ENCODE measurements at places on chromosomes 11 and 22. TPM values are rescaled to one million over a fixed set of nuclear protein-coding genes. Genes with fewer than 3 reads are reported as not detected.

DNA sequence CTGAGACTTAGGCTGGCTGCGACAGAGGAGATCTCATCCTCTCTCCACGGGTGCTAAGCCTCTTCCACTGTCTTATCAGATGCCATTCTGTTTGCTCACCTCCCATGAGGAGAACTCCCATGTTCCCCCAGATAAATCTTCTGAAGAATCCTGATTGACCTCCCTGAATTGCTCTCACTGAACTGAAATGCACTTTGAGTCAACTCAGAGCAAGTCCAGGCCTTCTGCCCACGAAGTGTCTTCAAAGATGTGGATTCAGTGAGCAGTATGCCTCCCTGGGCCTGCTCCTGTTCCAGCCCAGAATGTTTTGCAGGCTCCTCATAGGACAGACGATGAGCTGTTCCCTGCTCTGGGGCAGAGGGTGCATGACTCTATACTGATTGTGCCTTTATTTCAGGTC is 17.4 kb downstream of the TUB start:
- no peak for DNase-seq
- H3K27ac ChIP-seq, result no peak overlapping the region
- H3K36me3 ChIP-seq, result no peaks in the 10 kb centered on the region
- no peaks in the 10 kb centered on the region for H3K27me3 ChIP-seq
- no peak overlapping the region for H3K4me3 ChIP-seq
- no peaks in the 10 kb centered on the region for H3K4me1 ChIP-seq

DNA sequence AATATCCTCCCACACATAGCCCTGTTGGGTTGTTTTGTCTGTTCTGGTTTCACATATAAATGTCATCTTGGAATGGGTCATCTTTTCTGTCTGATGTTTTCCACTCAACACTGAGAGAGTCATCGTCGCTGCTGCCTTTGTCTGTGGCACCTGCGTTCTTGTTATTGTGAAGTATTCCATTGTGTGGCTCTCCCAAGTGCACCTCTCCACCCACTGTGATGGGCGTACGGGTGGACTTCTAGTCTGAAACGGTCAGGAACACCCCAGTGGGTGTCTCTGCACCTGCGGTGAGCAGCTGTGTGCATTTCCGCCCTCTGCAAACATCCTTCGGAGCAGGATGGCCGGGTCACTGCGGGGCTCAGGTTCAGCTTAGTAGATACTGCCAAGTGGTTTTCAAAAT is 34.5 kb upstream of the RTL6 start:
- peak overlapping the region; percentile 19 for H3K27ac ChIP-seq
- H3K27me3 ChIP-seq, result peaks cover 1% of the 10 kb centered on the region
- H3K4me3 ChIP-seq, result no peak overlapping the region
- DNase-seq, result peak; percentile 27
- no peaks in the 10 kb centered on the region for H3K36me3 ChIP-seq

DNA sequence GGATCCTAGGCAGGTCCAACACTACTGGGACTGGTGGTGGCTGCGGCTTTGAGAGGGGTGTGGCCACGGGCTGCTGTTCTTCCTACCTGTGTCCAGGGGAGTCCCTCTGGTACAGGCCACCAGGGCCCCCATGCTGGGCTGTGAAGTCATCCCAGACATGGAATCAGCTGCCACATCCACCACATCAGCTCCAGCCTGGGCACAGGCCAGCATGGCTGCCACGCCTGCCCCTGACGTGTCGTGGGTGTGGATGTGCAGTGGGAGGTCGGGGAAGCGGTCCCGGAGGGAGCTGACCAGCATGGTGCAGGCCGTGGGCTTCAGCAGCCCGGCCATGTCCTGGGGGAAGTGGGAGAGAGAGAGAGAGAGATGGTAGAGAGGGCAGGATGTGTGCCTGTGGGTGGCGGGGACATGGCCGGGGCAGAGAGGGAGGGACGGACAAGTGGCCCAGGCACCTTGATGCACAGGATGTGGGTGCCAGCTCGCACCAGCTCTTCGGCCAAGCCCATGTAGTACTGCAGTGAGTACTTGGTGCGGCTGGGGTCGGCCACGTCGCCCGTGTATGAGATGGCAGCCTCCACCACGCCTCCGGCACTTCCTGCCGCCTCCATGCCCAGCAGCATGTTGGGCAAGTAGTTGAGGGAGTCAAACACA is 6.2 kb upstream of the LRFN4 start:
- H3K4me1 ChIP-seq, result peaks cover 9% of the 10 kb centered on the region
- no peak for DNase-seq
- H3K4me3 ChIP-seq, result no peak overlapping the region

- H3K4me1 ChIP-seq, result peaks cover 13% of the 10 kb centered on the region
- H3K27ac ChIP-seq, result no peak overlapping the region
- no peaks in the 10 kb centered on the region for H3K27me3 ChIP-seq
- H3K4me3 ChIP-seq, result no peak overlapping the region
- H3K36me3 ChIP-seq, result no peaks in the 10 kb centered on the region
Measured at GRCh38 chr11:58688789-58689503, 42.8 kb downstream of the GLYAT start.

DNA sequence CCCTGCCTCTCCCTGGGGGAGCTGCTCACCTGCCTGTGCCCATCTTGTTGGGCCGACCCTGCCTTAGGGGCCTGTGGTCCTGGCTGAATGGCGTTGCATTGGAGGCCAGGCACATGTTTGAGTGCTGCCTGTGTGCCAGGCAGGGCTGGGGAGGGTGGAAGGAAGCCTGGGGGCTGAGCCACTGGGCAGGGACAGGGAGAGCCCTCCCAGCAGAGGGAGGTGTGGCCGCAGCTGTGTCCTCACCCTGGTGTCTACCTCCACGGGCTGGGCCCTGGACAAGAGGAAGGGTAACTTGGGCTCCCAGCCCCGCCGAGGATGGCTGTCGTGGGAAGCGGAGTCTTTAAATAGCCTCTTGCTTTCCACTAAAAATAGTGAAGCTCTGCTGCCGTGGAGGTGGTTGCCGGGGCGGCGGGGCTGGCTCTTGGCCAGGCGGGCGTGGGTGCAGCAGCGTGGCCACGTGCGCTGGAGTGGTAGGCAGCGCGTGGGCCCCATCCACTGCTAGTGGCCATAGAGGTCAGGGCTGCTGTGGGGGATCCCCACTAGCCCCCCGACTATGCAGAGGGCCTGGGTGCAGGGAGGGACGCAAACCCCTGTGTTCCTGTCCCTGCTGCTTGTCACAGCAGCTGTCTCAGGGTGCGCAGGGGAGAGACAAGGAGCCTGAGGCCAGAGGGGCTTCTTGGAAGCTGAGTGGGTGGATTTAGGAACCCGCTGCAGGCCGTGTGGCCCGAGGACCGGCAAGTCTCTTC is 6.2 kb downstream of the ZDHHC8 start:
- no peaks in the 10 kb centered on the region for H3K27me3 ChIP-seq
- no peak overlapping the region for H3K4me3 ChIP-seq
- no peaks in the 10 kb centered on the region for H3K36me3 ChIP-seq
- no peak for DNase-seq
- no peak overlapping the region for H3K27ac ChIP-seq
- peaks cover 25% of the 10 kb centered on the region for H3K4me1 ChIP-seq

DNA sequence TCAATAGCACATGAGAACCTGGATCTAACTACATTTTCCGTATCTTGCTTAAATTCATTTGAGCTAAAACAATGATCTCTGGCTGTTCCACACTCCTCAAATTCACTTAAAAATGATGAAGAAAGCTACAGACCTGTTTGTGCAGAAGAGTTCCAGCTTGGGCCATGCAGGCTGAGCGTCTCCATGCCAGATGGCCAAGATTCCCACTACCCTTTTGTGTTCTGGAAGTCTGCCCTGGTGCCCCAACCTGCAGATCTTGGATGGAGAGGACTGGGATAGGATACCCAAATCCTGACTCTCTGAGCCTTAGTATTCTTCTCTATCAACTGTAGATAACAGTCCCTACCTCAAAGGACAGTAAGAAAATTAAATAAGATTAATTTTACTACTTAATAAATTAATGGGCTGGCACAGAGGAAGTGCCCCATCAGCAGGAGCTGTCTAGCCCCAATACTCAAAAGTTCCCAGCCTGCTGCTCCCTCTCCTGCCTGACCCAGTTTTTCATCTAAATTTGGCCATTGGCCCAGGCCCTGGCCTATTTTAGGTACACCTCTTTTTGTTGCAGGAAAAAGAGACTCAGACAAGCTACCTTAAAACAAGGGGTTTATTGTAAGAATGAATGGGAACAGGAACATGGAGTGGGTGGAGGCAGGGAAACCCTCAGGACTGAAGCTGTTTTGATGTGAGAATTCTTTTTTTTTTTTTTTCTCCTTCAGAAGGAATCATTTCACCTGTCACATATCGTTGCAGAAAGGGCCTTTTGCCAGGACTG is 81.4 kb upstream of the GRK3 start:
- H3K4me3 ChIP-seq, result no peak overlapping the region
- no peaks in the 10 kb centered on the region for H3K27me3 ChIP-seq
- H3K27ac ChIP-seq, result no peak overlapping the region
- DNase-seq, result no peak

GRCh38 chr11:60165951-60166350 is 16.9 kb downstream of the MS4A6A start:
- H3K27ac ChIP-seq, result no peak overlapping the region
- H3K36me3 ChIP-seq, result no peaks in the 10 kb centered on the region
- H3K4me3 ChIP-seq, result no peak overlapping the region
- peaks cover 15% of the 10 kb centered on the region for H3K4me1 ChIP-seq
- H3K27me3 ChIP-seq, result peaks cover 35% of the 10 kb centered on the region

The GLB1L2 gene
- total RNA-seq, result 4.2 TPM

The PDGFD gene
- not detected for total RNA-seq

GRCh38 chr11:66546368-66546965 is at the start of gene ACTN3:
TSS of gene ACTN3 (plus strand) at chr11:66546903. CDS start at chr11:66546938, 35 bp downstream.
- H3K4me1 ChIP-seq, result peaks cover 20% of the 10 kb centered on the region
- peak within 1 kb of the TSS; percentile 76 for H3K4me3 ChIP-seq
- H3K36me3 ChIP-seq, result peaks cover 3% of the 10 kb centered on the region

- no peaks in the 10 kb centered on the region for H3K4me1 ChIP-seq
- H3K36me3 ChIP-seq, result no peaks in the 10 kb centered on the region
- H3K27me3 ChIP-seq, result no peaks in the 10 kb centered on the region
Measured at GRCh38 chr11:29017941-29018340, 909.8 kb downstream of the METTL15 start.

The XKR3 gene
- total RNA-seq, result not detected

GRCh38 chr11:47711816-47712215 is 3.4 kb downstream of the AGBL2 start:
- H3K4me1 ChIP-seq, result peaks cover 22% of the 10 kb centered on the region
- peaks cover 19% of the 10 kb centered on the region for H3K36me3 ChIP-seq
- no peak for DNase-seq
- H3K27ac ChIP-seq, result no peak overlapping the region
- no peaks in the 10 kb centered on the region for H3K27me3 ChIP-seq

DNA sequence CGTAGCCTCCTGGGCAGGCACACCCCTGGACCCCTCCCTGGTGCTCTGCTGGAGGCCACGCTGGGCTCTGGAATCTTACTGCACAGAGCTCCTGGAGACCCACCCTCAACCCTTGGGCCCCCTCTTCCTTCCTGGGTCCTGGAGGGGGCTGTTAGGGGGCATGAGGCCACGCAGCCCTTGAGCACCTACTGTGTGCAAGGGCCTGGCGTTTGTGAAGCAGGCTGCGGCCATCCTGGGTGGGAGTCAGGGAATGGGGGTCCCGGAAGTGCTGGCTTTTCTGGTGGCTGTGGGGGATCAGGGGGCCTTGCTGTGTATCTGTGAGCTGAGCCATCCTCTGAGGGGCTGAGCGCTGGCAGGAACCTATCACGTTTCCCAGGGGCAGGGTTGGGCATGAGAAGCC is 40.9 kb upstream of the CCDC188 start:
- no peaks in the 10 kb centered on the region for H3K27me3 ChIP-seq
- H3K27ac ChIP-seq, result no peak overlapping the region
- DNase-seq, result no peak
- no peaks in the 10 kb centered on the region for H3K4me1 ChIP-seq
- no peak overlapping the region for H3K4me3 ChIP-seq

The SYCE3 gene
- total RNA-seq, result 3.8 TPM

DNA sequence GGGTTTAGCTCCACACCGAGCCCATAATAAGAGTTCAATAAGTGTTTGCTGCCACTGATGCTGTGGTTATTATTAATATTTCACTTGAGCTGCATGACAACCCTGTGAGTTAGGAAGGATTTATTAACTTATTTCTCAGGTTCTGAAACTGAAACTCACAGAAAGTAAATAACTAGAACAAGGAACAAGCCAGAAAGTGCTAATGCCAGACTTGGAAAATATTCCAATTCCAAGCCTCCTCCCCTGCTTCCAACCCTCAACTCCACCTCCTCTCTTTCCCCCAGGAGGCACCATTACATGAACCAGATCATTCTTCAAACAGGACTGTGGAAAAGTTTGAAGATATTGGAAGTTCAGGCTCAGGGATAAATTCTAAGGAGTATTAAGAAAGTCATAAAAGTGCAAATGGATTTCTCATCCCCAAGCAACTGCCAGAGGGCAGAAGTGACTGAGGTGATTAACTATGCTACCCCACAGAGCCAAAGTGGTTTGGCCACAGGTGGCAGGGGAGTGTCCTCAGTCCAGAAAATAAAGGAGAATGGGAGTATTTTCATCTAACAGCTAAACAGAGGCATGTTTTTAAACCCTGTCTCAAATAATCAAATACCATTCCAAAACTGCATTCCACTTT is 3.2 kb upstream of the FJX1 start:
- H3K36me3 ChIP-seq, result no peaks in the 10 kb centered on the region
- H3K27me3 ChIP-seq, result peaks cover 41% of the 10 kb centered on the region
- peaks cover 6% of the 10 kb centered on the region for H3K4me1 ChIP-seq
